ENCODE measurements at places on chromosomes 7 and 10.

- DNase-seq = no peak
Measured at GRCh38 chr10:28263136-28263857, 39.6 kb downstream of the MPP7 start.

GRCh38 chr7:43454936-43455518 is 127.9 kb upstream of the STK17A start:
- DNase-seq = no peak

- peak; percentile 71 for DNase-seq
Measured at GRCh38 chr10:58820861-58821751, 308.4 kb downstream of the BICC1 start.

- DNase-seq = peak; percentile 75
Measured at GRCh38 chr10:93376372-93377293, 105.5 kb downstream of the MYOF start.

DNA sequence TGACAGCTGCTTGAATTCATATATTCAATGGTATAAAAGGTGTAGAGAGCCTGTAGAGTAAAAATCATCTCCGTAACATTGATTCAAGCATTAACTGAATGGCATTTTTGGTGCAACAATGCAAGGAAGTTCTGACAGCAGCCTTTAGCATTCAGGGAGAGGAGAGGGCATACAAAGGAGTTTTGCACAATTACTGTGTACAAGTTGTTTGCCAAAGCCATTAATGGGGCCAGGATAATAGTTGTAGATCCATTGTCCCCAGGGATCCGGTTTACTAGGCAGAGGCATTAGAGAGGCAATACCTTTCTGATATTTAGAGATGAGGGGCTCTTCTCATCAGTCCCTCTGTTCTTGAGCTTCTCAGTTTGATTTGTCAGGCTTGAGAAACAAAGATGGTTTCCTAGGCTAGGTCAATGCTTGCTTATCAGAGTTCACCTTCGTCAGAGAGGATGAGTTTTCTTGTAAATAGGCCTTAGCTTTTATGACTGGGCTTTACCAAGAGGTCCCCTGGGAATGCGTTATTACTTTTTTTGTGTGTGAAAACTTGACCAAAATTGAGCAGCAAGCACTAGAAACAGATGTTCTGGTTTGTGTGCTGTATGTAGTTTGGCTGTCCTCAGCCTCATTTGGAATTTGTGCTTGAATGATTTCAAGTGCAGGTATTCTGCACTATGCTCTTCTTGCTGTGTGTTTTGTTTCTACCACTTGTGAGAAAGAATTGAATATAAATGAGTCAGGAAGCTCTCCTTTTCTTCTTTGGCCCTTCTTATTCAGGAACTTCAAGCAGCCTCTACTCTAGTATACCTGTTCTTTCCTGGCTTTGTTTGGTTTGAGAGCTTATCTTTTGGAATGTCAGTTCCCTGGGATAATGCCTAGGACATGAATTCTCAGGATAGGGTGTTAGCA is 32.0 kb downstream of the SND1 start:
- no peak for DNase-seq
